ENCODE measurements at places on chromosomes 1 and 21.

- DNase-seq: no peak
Measured at GRCh38 chr1:247111700-247112478, 7.7 kb upstream of the ZNF669 start.

- peak; percentile 29 for DNase-seq
Measured at GRCh38 chr1:39720094-39720999, 18.3 kb upstream of the PPIE start.

DNA sequence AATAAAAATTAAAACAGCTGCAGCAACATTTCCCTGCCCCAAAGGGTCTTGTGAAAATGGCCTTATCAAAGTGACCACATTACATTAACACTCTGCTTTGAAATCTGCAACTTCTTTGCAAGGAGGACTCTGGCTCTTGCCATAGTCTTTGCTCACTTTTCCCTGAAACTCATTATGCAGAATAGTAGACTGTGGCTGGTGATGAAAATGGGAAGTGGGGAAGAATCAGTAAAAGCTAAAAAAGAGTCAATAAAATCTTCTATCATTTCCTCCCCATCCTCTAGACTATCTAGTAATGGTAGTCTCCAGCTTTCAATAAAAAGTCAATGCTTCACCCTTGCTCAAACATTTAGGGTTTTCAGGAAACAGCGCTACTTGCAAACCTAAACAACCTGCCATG lies 18.6 kb upstream of the NUP133 start:
- no peak for DNase-seq

DNA sequence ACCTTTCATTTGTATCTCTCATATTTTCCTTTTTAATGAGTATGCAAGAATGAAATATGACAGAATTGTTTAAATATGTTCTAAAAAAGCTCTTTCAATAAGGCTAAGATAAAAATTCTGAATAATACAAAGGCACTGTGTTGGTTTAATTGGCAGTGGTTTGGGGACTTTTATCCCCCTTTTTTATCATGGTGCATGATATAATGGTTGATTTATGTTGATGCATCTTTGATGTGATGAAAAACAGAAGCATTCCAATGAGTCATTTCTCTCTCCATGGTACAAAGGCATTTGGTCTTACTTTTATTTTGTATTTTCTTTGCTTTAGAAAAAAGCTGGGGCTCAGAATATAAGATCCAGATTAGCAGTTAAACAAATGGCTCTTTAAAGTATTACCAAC lies 127.2 kb upstream of the GREM2 start:
- DNase-seq: no peak

- DNase-seq: peak; percentile 92
Measured at GRCh38 chr21:37564341-37564923, 197.9 kb downstream of the DYRK1A start.

DNA sequence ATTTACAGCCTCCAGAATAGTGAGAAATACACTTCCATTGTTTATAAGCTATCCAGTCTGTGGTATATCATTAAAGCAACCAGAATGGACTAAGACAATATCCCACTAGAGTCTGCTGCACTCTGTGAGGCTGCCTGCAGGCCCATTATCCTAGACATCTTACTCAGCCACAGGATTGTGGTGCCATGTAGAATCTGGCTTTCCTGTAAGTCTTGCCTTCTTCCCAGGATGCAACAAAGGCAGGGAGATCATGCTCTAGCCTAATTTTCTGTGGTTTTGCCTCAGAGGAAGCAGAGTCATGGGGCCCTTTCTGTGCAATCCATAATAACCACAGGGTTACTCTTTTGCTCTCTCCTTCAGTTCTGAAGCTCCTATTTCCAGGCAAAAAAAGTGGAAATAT lies 299.1 kb upstream of the DEPDC1 start:
- DNase-seq: no peak

DNA sequence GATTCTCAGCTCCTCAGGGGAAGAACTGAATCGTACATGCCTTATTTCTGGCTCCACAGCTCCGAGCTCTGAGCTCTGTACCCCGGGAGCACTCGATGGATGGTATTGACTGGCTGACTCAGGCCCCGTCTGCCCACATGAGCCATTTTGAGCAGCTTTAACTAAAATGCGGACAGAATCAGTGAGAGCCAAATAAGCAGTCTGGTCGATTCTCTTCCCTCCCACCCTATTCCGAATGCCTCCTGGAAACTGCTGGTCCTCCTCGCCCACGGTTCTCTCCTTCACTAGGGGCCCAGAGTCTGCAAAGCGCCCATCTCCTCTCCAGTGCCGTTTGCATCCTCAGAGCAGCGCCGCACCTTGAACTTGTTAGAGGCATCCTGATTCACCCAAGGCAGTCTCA lies 125.9 kb upstream of the IRF2BP2 start:
- DNase-seq: no peak

DNA sequence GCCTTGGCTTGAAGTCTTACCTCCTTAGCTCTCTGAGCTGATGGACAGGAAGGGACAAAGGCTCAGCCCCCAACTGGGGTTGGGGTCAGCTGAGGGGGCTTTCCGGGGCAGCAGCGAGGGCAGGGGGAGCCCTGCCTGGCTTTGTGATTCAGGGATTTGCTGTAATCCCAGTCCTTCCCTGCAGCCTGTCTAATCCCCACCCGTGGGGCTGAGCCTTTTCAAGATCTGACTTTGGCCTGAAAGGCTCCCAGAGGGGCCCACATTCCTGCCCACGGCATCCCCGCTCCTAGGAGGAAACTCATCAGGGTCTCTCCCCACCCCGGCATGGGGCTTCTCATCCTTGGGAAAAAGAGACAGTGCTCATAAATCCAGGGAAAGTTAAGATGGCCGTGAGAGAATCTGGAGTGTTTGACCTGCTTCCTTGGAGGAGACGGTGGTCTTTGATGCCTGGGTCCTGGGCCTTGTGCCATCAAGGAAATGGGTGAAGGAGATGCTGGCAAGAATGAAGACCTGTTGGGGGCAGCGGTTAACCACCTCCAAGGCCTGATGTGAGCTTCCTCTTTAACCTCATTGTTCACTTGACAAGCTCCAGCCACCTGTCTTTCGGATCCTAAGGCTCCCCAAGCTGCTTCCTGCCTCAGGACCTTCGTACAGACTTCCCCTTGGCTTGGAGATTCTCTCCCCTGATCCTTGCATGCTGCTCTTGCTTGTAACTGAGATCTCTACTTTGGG lies 83.1 kb upstream of the WNT4 start:
- no peak for DNase-seq

DNA sequence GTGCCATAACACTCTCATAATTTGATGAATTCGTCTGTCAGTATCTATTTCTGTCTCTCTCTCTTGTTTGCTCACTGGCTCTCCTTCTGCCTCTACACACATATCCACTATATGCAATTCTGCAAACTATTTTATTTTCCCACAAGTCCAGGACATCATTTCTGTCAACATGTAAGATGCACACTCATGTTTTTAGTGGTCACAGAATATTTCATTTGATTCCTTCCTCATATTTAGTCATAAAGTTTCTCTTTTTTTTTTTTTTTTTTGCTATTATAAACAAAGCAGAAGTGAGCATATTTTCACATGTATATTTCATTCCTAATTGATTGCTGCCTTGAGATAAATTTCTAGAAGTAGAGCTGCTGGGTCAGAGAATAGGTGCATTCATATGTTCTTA lies 165.3 kb downstream of the PGBD5 start:
- DNase-seq: no peak

- no peak for DNase-seq
Measured at GRCh38 chr21:36910581-36911307, 55.7 kb downstream of the HLCS start.

- DNase-seq: no peak
Measured at GRCh38 chr1:16189921-16190621, 22.4 kb downstream of the ARHGEF19 start.

DNA sequence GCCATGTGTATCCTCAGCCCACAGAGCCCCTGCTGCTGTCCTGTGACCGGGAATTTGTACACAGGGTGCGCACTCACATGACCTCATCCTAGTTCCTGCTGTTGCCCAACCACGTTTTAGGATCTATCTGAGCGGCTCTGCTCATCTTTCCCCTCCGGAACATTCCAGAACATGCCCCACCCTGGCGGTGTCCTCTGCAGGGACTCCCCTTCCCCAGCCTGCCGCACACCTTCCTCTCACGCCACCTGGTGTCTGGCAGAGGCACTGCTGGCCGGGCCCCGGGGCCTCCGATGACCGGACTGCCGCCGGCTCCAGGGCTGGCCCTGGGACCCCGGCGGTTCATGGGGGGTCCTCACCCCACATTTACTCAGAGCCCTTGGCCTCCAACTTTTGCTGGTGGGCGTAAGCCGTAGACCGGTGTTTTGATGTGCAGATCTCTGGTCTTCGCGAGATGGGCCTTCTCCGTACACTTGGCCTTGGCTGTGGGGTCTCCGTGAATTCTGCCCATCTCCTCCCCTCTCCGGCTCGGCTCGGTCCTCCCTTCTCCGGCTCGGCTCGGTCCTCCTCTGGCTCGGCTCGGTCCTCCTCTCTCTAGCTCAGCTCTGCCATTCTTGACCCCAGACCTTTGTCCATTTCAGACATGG lies 29.5 kb downstream of the ARHGEF16 start:
- DNase-seq: no peak

DNA sequence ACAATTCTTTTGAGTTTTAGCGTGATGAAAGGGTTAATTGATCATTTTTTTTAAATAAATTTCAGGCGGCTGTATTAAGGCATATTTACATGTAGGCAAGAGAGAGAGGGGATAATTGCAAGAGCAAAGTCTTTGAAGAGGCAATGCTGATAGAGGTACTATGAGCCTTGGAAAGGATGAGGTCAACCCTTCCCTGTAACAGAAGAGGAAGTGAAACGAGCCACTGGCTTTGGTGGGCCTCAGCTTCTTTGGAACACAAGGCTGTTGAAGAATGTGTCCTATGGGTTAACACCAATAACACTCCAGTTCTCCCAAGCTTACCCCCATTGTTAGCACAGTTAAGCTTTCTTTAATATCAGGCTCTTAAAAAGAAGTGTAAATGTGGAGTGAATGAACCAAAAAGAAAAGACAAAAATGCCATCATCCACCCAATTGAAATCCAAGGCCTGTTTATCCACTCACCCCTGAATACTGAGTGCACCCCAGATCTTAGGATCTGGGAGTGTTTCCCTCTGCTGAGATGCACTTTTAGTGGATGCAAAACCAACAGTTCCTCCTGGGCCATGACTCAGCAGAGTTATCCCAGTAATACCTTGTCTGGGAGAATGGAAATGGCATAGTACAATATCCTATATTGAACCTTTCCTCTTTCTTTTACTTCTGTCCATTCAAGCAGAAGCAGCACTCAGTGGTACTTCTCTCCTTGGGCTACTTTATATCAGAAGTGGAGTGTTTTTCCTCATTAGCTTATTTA lies 216.4 kb downstream of the SLC44A5 start:
- DNase-seq: no peak

- DNase-seq: no peak
Measured at GRCh38 chr1:206972728-206973127, 2.5 kb upstream of the FCAMR start.

DNA sequence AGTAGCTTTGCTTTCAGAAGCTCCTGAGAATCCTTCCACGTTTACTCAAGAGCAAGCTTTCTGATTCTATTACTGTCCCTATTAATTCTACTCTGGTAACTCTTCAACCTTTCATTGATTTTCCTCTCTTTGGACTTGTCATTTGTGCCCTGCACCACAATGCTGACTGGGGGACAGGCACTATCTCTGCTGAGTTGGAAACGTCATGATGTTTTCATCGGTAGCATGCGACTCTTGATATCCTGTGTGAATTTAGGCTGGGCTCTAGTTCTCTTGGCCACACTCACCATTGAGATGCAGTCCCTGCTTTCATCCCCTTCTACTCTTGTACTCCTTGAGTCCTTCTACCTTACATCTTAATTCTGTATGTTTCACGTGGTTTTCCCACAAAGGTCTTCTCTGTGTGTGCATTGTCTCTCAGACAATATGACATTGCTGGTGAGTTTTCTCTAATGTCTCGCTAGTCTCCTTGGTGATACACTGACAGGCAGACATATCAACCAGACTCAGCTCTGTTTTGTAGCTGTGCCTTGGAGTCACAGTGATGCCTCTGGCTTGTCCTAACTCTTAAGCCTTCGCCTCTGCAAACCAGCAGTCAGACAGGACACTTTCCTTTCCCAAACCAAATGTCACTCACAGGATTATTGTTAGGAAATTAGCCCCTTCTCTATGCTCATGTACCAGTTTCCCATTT lies 223.6 kb upstream of the ADGRL2 start:
- DNase-seq: no peak

GRCh38 chr1:27342778-27343638 lies 1.2 kb downstream of the SYTL1 start:
- no peak for DNase-seq

DNA sequence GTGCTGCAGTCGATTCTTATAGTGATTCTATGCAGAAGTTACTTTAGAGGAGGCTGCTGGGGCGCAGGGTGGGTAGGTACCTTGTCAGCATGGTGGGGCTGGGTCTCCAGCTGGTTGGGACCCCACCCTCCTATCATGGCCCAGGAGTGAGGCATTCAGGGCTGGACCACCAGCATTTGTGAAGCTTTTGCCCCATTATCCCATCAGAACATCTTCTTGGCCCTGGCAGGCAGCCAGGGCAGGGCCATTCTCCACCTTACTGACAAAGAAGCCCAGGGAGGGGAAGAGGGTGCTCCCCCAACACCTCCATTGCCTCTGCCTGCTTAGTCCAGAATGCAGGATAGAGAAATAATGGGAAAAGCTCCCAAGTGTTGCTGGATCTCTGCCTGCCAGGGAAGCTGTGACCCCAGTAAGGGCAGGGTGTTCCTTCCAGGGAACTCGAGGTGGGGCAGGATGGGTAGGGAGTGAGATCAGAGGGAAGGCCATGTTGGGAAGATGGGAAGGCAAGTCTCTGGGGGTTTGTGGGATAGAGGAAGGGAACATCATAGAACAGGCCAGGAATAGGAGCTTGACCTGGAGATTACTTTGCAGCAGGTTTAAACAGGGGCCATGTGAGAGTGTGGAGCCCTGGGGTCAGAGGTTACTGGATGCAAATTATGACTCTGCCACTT lies 16.2 kb upstream of the SLC2A1 start:
- DNase-seq: no peak

- no peak for DNase-seq
Measured at GRCh38 chr1:63329621-63330330, 7.4 kb downstream of the FOXD3 start.

DNA sequence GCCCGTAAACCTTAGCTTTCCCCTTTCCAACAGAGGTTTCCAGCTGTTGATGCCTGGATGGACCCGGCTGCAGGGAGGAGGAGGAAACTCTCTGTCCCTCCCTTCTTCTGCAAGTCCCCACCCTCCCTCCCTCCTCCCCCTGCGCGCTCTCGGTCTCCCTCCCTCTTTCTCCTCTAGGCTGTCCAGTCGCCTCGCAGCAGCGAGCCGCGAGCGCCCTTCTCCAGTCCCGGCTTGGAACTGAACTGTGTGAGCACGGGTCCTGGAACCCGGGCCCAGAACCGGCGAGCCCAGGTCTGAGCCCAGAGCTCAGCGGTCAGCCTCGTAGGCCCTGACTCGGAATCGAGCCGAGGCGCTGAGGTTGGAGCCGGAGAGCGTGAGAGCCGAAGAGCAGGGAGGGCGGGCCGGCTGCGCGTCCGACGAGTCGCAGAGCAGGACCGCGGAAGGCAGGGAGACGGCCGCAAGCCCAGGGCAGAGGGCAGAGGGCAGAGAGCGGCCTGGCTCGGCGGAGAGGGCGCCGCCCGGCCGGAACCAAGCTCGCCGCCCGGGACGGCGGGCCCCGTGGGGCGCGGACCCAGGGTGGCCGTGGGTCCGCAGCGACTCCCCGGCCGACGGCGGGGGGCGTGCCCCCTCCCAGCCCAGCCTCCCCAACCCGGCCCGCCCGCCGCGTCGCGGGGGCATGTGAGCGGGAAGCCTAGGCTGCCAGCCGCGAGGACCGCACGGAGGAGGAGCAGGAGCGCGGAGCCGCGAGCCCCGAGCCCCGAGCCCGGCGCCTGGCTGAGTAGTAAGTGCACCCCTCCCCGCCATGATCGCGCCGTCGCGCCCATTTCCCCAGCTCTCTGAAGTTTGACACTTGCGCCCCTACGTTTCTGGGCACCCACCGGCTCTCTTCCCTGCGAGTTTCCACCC lies at the start of gene SOX13:
TSS of gene SOX13 (plus strand) at position 185 of the 906 bp plus-strand sequence. CDS start 39,801 bp downstream, outside the sequence.
- DNase-seq: peak; percentile 47

Measured in fibroblast of skin of left biceps (primary cell).